Muscle of leg (tissue), 16 donors: ENCODE measurements at places on chromosomes 12 and 14. TPM values are rescaled to one million over a fixed set of nuclear protein-coding genes. Genes with fewer than 3 reads are reported as not detected.

GRCh38 chr14:37114002-37114401 lies 58.4 kb downstream of the SLC25A21 start:
- no peak for DNase-seq
- no peaks in the 10 kb centered on the region for H3K27me3 ChIP-seq
- H3K4me1 ChIP-seq, result no peaks in the 10 kb centered on the region
- H3K36me3 ChIP-seq, result no peaks in the 10 kb centered on the region
- H3K4me3 ChIP-seq, result no peak overlapping the region

Gene MANSC4
- not detected for polyA plus RNA-seq

Gene TBX3
- polyA plus RNA-seq, result 26.0 TPM

Gene RAD52
- 16.5 TPM for polyA plus RNA-seq

Gene NEUROD4
- not detected for polyA plus RNA-seq

DNA sequence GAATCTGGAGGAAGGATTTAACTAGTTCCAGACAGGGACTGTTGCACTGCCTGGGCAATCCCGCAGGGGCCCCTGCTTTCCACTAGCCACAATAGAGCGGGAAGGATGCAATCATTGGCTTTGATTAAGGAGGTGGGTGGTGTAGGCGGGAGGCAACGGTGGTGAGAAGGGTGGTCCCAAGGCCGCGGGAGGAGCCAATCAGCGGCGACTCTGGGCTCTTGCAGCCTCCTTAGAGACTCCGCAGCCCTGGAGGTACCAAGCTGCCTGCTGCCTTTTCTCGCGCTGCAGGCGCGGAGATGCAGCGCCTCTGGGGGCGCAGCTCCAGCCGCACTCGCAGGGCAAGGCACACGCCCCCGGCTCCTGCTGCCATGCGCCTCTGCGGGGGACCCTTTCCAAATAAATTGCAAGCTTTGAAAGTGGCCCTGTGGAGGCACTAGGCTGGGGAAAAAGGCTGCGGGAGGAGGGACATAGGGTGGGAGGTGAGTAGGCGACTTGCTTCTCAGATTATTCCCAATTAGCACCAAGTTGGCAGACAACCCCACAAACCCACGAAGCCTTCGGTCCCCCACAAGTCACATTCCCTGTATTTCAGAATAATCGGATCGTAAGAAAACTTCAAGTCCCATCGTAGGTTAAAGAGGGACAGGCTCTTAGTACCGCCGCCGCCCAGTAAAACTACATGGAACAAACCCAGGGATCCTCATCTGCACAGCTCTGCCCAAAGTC lies 858 bp upstream of the KCNA1 start:
- peaks cover 74% of the 10 kb centered on the region for H3K27me3 ChIP-seq
- H3K36me3 ChIP-seq, result no peaks in the 10 kb centered on the region
- peak overlapping the region; percentile 45 for H3K4me3 ChIP-seq
- H3K27ac ChIP-seq, result no peak overlapping the region
- peak; percentile 29 for DNase-seq
- H3K4me1 ChIP-seq, result peaks cover 21% of the 10 kb centered on the region
